Stimulated activated CD4-positive, alpha-beta T cell treated with anti-CD3 and anti-CD28 coated beads, Interleukin-15, amount 100 ng/mL, for 1 hour (primary cell): ENCODE measurements at places on chromosomes 6 and 20.

GRCh38 chr6:143401068-143401446 is 49.4 kb downstream of the ADAT2 start:
- DNase-seq = no peak

GRCh38 chr6:84639396-84639795 is 125.0 kb downstream of the TBX18 start:
- DNase-seq = no peak

DNA sequence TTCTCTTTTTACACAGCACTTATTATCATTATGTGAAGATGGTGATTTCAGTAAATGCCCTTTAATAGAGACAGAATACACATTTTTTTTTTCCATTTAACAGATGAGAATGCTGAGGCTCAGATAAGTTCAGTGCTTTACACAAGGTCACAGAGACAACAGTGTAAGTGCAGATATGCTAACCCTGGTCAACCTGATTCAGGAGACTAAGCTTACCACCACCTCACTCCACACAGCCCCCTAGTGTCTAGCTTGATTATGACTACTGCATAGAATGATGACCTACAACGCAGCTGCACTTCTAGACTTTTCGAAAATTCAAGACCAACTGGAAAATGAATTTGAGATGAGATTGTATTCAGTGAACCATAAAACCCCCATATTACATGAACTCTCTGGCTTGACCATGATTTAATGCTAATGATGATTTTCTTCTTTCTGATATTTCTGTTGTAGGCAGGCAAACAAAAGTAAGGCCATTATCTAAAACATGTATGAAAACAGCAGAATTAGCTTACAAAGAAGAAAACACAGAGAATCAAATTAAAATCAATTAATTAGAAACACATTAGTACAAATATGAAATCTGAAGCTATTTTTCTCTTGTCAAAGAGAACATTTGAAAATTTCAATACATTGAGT is 212.1 kb upstream of the PHACTR1 start:
- DNase-seq = no peak

DNA sequence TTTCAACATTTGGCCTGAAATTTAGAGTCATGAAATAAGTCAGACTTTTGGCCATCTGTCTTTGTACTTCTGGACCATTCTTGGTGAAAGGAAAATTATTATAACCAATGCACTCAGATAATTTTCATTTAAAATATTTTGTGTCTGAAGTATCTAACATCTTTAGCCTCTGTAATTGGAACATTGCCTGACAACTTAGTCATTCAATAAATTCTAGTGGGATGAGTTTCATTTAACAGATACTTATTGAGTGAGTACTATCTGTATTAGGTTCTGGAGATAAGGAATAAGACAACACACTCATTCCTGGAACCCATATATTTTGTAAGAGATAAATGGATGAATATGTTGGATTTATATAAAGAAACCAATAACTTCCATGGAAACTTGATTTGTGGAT is 536.0 kb downstream of the BCKDHB start:
- no peak for DNase-seq

DNA sequence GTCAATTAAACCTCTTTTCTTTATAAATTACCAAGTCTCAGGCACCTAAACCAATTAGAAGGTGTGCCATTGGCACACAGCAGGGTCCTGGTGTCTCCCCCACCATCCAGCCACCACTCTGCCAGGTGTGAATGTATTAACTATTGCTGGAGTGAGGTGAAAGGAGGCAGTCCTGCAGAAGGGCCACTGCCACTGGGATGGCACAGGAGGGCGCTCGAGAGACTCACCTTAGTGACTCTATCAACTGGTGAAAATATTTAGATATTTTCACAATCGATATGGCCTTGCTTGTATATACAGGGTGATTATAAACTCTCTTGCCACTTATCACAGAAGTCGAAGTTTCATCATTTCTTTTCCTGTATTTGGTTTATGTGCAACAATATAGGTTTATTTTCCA is 145.6 kb upstream of the ESR1 start:
- no peak for DNase-seq

- DNase-seq = no peak
Measured at GRCh38 chr6:143058987-143059386, 1.7 kb upstream of the AIG1 start.

DNA sequence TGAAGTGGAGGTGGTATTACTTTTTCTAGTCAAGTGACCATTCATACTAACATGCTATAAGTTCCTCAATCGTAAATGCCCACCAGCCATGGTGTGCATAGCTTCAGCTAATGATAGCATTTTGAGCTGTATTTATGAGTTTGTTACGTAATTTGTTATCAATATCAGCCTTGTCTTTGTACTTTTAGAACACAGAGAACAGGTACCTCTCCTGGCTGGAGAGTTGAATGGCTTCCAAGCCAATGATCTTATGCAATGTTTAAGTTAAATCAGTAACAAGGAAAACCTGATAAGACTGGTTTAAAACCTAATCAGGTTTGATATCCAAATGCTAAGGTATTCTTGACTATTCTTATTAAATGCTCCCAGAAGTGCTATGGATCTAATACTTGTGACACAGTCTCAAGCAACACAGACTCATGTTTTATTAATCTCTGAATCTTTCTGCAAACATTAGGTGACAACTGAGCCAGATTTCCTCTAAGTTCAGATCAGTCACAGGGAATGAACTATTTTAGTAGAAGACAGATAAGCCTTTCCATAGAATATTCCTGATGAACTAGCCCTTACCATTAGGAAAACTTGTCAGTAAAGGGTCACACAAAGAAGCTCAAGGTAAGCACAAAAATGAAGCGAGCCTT is 154.8 kb downstream of the PTPRK start:
- DNase-seq = no peak

GRCh38 chr20:60057866-60058807 is 99.9 kb downstream of the CDH26 start:
- DNase-seq = no peak
